Stimulated activated CD4-positive, alpha-beta T cell treated with anti-CD3 and anti-CD28 coated beads, Interleukin-2, amount 100 ng/mL, for 48 hours (primary cell): ENCODE measurements at places on chromosomes 12 and 14.
A peak's percentile ranks its signal among the peaks of the same experiment; 100 is the strongest.

DNA sequence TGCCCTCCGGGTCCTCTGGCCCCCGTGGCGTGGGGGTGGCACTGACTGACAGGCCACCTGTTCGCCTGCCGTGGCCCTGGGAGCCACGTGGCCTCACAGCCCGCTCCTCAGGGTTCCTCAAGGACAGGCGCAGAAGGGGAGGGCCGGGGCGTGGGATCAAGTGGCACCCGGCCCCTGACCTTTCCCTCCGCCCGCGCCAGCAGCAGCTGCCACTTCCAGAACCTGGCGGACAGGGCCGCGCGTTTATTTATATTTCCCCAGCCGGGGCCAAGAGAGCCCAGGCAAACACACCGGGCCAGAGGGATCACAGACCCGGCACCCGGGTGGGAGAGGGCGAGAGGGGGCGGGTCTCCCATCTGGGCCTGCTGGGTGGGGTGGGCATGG, 92.6 kb downstream of the RFLNA start:
- DNase-seq = no peak

DNA sequence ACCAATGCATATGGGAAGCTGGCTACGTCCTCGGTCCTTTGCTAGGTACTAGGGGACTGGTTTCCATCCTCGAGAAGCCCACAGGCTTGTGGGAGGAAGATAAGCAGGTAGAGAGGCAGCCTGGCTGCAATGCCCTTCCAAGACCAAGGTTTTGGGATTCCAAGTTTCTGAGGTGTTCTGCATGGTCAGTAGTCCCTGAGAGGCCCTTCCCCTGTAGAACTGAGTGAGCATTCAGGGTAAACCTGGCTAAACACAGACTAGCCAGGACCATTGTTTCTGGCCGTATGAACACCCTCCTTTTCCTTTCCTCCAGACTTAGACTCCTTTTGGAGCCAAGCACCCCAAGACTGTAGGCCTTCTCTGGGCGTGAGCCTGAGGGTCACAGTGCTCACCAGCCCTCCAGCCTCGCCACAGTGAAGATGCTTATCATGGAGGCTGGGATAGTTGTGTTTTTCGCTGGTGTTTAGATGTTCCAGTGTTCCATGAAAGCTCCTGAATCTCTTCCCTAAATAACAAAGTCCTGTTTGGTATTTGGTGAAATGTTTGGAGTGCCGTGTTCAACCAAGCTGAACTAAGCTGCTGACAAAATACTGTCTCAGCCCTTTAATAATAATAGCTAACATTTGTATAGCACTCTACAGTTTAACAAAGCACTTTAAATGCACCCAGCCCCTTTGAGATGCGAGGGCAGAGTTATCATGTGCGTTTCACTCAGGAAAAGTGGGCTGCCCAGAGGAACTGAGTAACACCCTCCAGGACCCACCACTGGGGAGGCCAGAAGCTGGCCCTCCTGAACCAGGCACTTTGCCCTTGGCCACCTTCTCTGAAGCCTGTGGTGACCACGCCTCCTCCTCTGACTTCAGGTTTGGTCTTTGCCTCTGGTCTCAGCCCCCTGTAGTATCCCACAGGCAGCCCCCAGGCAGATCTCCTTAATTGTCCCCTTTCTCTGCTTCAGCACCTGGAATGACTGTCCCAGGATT, 284.5 kb downstream of the CACNA1C start:
- DNase-seq = no peak

- DNase-seq = no peak
These were observed 215.4 kb downstream of the PELI2 start for GRCh38 chr14:56333359-56334292.

DNA sequence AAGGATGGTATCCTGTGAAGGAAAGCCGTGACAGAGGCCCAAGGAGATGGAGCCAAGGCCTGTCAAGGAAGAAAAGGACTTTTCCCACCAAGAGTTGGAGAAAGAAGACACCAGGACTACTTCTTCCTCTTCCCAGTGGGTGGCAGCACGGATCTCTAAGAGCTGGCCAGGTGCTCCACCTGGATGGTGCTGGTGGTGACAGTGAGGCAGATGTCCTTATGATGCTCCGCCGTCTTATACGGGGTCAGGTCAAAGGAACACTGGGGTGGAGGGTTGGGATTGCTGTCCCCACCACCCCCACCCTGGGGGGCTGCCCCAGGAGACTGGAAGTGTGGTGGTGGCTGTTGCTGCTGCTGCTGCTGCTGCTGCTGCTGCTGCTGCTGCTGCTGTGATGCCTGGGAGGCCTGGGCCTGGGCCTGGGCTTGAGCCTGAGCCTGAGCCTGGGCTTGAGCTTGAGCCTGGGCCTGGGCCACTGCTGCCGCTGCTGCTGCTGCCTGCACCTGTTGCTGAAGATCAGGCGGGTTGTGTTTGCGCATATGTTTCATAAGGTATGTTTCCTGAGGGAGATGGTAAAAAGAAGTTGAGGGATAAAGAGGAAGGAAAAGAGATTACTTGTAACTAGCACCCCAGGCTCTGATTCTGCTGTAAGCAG, 4.8 kb upstream of the ING4 start:
- no peak for DNase-seq

GRCh38 chr14:81348061-81348460, 52.1 kb downstream of the STON2 start:
- no peak for DNase-seq

GRCh38 chr14:102256716-102257115, 48.2 kb downstream of the MOK start:
- no peak for DNase-seq

DNA sequence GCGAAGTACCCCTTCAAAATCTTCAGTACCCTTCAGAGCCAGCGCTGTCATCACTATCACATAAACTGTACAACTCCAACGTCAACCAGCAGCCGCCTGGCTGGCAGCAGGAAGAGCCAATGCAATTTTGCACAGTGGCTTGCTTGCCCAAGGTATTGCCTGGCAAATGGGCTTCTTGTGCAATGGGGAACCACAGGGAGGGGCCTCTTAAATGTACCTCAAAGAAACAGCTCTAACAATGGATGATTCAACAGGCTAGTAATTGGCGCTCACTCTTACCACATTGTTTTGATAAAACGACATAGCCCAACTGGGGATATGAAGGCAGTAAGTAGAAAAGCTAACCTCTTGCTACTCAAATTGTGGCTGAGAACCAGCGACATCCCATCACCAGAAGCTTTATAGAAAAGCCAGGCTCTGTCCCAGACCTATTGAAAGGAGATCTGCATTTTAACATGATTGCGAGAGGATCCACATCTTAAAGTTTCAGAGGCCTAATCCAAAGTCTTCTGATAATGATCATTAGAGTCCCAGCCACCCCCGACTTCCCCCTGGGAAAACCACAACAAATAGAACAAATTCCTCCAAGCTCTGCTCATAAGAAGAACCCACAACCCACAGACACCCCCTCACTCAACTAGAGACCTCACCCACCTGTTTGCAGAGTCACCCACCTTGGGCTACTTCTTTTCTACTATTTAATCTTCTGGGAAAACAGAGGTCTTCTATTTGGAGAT, 125.3 kb upstream of the HIF1A start:
- no peak for DNase-seq

GRCh38 chr12:6230321-6231110, 30.3 kb downstream of the CD9 start:
- peak; percentile 32 for DNase-seq

DNA sequence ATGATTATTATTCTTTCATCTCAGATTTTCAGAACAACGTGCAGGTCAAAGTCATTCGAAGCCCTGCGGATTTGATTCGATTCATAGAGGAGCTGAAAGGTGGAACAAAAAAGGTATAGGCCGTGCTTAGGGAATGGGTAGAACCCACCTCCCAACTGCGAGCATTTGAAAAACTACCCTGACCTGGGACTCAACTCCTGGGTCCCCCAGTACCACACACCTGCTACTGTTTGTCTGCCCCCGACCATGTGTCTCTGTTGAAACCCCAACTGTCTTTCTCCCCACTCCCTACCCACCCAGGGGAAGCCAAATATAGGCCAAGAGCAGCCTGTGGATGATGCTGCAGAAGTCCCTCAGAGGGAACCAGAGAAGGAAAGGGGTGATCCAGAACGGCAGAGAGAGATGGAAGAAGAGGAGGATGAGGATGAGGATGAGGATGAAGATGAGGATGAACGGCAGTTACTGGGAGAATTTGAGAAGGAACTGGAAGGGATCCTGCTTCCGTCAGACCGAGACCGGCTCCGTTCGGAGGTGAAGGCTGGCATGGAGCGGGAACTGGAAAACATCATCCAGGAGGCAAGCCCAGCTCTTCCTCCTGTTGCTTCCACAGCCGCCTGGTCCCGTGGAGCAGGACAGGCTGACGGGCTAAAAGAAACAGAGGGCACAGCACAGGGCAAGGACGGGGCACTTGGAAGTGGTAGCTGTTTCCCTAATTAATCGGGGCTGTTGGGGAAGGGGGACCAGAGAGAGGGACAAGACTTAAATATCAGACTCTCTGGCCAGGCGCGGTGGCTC, 20.5 kb downstream of the AGAP2 start:
- DNase-seq = no peak

- DNase-seq = peak; percentile 99
These were observed 14.8 kb downstream of the PROX2 start for GRCh38 chr14:74860899-74861733.

DNA sequence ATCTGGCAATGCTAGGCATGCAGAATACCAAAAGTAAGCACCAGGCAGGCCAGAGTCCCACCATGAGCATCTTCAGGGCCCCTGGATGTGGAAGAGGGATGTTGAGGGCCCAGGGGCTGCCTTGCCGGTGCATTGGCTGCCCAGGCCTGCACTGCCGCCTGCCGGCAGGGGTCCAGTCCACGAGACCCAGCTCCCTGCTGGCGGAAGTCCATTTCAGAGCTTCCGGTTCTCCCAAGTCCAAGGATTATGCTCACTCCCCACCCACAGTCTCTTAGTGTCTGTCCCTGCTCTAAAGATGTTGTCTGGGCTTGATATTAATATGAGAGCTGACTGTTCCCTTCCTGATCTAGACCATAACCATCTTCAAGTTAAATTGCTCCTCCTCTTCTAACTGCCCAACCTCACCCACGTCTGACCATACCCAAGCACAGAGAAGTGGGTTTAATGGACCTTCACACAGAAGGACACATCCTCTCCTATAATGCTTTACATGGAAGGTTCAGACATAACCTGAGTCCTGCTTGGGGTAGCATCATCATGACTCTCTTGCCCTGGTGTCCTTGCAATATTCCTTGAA, 117.4 kb downstream of the DAD1 start:
- DNase-seq = no peak

- DNase-seq = no peak
These were observed 68.0 kb downstream of the PRIMA1 start for GRCh38 chr14:93720076-93720815.

DNA sequence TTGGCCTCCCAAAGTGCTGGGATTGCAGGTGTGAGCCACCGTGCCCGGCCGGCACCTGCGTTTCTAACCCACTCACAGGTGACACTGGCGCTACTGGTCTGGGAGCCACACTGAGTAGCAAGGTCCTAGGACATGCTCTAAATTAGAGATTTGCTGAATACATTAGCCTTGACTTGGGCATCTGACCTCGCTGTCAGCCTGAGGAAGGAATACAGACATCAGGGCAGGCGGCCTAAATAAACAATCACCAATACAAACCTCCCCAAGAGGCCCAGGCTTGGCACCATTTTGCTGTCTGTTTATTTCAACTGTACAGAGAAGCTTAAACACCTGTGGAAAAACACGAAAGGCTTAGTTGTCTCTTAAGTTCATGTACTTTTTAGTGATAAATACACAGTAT, 27.5 kb downstream of the P2RX4 start:
- no peak for DNase-seq

DNA sequence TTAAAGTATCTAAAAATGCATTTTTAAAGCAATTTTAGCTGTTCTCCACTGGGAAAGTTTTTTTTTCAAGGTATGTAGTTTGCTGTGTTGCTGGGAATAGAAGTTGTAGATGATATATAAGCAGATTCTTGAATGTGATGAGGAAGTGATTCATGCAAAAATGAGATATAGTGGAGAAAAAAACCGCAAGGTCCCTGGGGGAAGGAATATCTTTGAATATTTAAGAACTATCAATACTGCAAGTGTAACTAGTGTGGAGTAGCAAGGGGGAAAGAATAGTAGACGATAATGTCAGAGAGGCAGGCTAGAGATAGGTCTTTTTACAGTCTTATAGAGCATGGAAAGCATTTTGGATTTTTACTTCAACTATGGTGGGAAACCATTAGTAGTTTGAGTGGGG, 42.5 kb downstream of the PTCSC3 start:
- no peak for DNase-seq

DNA sequence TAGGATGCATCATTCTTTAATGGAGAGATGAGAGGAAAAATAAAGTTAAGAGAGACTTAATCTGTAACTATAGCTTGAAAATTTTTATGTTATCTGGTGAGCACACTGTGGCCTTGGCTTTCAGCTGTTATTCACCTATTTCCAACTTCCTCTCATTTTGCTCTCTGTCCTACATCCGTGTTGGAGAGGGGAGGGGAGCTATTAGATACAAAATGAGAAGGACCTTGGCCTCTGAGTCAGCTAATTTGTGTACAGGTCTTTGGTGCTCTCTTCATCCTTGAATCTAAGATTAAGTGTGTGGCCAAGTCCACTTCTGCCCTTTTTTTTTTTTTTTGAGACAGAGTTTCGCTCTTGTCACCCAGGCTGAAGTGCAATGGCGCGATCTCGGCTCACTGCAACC, 887 bp upstream of the APOBEC1 start:
- no peak for DNase-seq

GRCh38 chr12:50119387-50119786, 7.4 kb downstream of the COX14 start:
- no peak for DNase-seq

GRCh38 chr12:101929365-101930041, 52.1 kb downstream of the DRAM1 start:
- DNase-seq = no peak

DNA sequence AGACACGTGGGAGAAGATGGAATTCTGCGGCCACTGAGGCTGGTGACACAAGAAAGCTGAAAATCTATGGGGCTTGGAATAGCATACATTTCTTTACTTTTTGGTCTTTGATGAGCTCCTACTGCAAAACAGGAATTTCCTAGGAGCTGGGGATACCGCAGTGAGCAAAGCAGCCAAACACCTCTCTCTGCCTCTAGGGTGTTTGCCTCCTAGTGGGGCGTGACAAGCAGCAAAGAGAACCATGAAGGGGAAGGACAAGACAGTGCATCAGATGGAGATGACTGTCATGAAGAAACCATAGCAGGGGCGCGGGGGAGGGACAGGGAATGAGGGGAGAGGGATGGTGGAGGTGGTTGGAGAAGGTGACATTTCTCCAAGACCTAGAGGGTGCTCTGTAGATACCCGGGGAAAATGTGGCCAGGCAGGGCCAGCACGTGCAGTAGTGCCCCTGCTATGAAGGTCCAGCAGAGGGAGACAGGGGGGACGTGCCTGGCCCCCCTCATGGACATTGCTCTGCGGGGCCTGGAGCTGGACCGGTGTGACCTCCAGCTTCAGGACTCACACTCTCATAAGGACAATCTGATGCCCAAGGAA, 58.6 kb downstream of the SERPINA3 start:
- no peak for DNase-seq
